ENCODE measurements at places on chromosomes 16 and 17. TPM values are rescaled to one million over a fixed set of nuclear protein-coding genes. Genes with fewer than 3 reads are reported as not detected.

DNA sequence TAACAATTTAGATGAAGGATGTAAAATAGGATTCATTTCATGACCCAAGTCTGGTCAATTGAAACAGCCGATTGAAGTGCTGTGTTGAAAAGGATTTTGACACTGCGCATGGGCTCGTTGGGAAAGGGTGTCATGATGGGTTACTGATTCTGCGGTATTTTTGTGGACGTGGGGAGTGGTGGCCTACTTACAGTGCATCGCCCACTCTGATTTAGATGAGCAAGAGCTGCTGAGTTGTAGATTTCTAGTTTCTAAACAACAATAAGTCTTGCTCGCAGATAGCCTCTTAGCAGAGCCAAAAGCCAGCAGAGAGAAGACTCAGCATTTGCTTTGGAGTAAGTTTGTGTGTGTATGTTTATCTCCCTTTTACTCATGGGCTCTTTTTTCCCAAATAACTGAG lies 731.0 kb downstream of the MAF start:
- DNase-seq: no peak

DNA sequence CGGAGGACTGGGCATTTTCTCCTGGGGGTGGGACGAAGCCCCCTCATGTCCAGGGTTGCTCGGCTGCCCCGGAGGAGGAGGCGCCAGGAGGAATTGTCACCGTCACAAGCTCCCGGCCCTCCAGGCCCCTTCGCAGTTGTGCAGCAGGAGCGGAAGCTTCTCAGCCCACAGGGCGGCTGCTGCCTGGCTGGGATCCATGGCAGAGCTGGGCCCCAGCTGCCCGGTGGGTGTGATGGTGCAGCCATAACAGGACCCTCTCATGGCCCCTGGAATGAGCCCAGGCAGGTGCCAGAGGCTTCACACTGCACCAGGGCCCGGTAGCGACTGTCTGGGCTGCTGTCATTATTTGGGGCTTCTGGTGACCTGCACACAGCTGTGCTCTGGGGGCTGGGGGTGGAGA lies 54.9 kb upstream of the GNG13 start:
- no peak for DNase-seq

KRT15 gene
- 6.8 TPM for total RNA-seq

DNA sequence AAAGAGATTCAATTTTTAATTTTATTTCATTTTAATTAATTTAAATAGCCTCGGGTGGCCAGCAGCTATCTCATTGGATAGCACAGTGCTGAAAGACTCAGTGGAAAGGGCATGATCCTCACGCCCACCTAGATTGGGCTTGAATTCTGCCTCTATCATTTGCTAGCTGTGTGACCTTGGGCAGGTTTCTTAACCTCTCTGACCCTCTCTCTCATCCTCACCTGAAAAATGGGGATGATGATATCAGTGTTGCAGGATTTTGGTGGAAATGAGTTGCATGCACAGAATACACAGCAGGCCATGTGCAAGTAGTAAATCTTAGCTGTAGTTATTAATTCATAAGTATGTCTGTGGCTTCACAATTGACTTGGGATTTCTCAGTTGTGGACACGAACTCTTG lies 272.4 kb upstream of the XYLT1 start:
- DNase-seq: no peak

PABPN1L gene
- not detected for total RNA-seq

C16orf96 gene
- 0.12 TPM for total RNA-seq

DNA sequence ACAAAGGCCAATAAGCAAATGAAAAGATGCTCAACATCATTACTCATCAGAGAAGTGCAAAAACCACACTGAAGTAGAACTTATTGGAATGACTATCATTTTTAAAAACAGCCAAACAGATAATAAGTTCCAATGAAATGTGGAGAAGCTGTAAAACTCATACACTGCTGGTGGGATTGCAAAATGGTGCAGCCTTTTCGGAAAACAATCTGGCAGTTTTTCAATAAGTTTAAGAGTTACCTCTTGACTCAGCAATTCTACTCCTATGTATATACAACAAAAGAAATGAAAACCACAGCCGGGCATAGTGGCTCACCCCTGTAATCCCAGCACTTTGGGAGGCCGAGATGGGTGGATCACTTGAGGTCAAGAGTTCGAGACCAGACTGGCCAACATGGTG lies 49.3 kb downstream of the AKAP10 start:
- no peak for DNase-seq

NLRC3 gene
- total RNA-seq: not detected

GRCh38 chr17:42695500-42695899 lies 13.2 kb downstream of the CNTNAP1 start:
- DNase-seq: no peak

GRCh38 chr16:12083631-12084030 lies 107.1 kb downstream of the SNX29 start:
- no peak for DNase-seq

Measured in hepatocyte (in vitro differentiated cells).